Right hindlimb (tissue), 1 donor: ENCODE measurements at places on chromosomes 1 and 21.
A peak's percentile ranks its signal among the peaks of the same experiment; 100 is the strongest.

DNA sequence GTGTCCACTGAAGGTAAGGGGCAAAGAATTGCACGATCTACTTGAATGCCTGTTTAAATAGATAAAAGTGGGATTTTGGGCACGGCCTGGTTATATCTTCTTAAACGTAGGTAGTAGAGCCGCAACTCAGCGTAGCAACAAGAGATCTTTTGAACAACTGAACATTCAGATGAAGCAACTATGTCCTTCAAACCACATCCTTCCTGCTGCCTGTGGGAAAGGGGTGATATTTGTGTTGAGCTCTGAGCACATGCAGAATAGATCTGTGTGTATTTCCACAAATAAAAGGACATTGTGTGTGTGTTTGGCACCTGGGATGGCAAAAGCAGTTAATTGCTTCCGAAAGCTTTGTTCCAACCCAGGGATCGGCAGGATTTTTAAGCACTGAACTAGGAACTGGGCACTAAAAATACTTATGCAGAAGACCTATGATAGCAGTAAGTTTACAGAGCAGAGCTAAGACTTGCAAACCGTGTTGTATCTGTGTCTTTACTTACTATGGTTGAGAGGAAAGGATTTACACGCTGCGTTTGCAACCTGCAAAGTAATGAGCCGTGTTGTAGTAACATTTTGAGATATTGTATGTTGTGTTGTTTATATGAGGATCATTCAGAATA lies 333.4 kb downstream of the CHRM3 start:
- no peak for DNase-seq

GRCh38 chr1:116763787-116764465 lies 9.7 kb downstream of the CD2 start:
- DNase-seq: peak; percentile 35

GRCh38 chr1:225763716-225764548 lies 13.7 kb upstream of the SRP9 start:
- peak; percentile 66 for DNase-seq

DNA sequence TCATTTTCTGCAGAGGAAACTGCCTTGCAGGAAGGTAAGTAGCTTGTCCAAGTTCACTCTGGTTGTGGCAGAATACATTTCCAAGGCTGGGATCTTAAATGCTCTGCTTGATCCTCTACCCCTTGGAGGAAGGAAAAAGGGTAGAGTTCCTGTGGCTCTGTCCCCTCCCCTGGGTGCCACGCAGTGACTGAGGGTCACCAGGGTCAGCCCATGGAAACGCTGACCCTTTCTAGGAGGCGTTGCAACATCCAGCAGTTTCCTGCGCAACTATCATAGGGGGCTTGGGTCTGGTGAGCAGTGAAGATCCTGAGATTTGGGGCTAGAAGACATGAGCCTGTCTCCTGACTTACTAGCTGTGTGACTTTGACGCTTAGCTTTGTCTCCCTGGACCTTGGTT lies 29.4 kb upstream of the EPS8L3 start:
- no peak for DNase-seq

GRCh38 chr1:44945967-44946366 lies 40.4 kb downstream of the EIF2B3 start:
- no peak for DNase-seq

GRCh38 chr1:246155923-246156322 lies 351.2 kb downstream of the SMYD3 start:
- no peak for DNase-seq

DNA sequence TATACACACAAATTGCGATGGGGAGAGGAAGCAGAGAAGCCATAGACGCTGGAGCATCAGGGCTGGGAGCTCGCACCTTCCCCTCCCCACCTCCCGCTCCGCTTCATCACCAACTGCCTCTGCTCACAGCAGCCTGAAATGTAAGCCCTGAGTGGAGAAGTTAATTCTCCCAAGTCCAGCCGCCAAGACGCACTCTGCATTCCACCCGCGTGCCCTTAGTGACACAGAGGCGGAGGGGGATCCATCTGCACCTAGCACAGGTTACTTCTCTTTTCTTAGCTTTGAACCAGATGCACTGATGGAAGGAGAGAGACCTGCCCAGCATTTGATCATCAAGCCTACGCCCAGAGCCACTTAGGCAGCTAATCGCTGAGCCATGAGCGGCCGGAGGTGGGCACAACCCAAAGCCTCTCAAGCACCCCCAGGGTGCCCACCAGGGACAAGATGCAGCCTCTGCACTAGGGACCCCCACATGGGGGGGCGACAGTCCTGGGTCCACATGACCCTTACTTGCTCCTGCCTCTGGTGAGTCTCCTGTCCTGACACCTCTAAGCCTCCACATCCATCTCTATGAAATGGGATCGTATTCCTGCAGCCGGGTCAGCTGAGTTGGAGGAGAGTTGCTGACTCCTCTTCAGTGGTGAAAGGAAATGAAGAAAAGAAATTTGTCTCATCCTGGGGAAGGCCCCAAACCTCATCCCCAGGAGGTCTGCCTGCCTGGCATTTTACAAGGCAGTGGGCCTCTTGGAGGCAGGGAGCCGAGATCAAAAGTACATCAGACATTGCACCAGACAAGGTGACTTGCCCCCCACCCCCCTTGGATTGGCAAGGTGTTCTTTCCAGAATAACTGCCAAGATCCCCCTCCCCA lies 316.2 kb downstream of the MATN1 start:
- peak; percentile 12 for DNase-seq

DNA sequence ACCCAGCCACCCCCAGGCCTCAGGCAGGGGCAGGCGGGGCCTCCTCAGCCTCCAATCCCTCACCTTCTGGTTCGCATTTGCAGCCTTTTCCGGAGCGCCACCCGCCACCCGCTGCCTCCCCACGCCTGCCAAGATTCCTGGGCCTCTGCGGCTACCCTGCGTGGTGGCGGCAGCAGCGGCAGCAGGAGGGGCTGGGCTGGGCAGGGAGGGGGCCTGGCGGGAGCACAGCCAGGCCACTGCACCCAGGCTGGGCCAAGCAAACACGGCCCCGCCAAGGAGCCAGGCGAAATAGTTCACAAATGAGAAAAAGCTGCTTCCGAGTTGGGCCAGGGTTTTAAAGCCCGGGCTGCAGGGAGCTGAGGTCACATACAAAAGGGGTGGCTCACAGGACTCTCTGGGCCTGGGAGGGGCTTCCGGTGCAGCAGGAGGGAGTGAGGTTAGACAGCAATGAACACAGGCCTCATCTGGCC lies 9.8 kb downstream of the COL8A2 start:
- peak; percentile 91 for DNase-seq

DNA sequence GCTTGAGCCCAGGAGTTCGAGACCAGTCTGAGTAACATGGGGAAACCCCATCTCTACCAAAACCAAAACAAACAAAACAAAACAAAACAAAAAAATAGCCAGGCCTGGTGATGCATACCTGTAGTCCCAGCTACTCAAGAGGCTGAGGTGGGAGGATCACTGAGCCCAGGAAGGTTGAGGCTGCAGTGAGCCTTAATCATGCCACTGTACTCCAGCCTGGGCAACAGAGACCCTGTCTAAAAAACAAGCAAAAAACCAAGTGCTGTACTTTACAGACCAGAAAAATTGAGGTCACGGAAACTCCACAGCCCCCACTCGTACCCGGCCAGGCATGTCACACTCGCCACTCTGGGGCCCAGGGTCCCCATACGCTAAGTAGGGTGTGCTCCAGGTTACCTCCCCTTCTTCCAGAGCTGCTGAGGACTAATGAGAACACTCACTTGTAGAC lies 22.9 kb downstream of the ATP2B4 start:
- no peak for DNase-seq

DNA sequence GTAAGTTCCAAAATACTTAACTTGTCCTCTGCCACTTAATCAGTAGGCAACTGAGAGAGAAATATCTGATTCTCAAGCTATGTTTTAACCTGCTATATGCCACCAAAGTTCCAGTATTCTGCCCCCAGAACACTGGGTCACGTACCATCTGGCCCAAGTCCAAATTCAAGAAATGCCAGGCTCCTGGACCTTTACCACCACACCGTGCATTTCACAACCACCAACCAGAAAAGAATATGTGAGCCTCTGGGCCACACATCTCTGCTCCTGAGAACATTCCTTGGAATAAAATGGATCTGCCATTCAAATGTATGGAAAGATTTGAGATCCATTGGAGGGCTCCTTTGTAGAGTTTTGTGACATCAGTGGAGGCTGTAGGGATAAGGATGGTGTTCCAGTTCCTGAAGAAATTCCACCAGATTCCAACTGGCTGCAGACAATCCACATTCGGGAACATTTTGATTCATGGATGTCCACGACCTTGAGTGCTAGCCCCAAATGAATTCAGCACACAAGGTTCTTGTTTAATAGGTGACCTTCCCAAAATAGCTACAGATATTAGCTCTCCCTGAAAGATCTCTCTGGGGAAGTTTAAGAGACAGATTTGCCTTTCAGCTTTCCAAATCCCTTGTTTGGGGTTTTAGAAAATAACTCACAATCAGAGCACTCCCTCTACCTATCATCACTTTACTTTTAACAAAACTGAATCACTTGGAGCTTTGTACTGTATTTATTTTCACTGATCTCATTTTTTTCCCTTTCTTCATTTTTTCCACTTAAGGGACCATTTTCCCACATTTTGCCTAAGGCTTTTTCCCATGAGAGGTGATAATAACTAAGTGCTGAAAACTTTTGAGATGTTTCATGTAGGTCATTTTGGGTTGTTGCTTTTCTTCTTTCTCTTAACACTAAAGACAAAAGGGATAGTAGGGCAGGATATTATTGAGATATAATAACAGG lies 128.4 kb upstream of the ZC3H11B start:
- DNase-seq: no peak

GRCh38 chr1:180905927-180906326 lies 6.8 kb upstream of the KIAA1614 start:
- no peak for DNase-seq

GRCh38 chr1:242225767-242226573 lies 227.1 kb upstream of the MAP1LC3C start:
- no peak for DNase-seq

DNA sequence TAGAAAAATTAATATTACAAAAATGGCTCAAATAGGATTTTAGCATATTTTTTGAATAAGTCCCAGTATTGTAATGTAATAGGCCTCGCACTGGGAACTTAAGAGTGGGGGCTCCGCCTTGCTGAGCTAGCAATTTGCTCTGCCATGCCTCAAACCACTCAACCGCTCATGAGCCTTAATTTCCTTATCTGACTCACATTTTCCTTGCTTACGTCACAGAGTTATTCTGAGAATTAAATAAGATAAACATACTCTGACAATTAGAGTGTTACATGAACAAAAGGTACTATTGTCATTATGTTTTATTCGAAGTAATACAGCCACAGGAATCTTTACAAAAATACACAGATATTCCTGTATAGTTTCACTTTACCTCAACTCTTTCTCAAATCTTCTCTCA lies 108.1 kb downstream of the SLC44A5 start:
- DNase-seq: no peak

- no peak for DNase-seq
Measured at GRCh38 chr1:203675596-203676347, 49.1 kb downstream of the ATP2B4 start.

DNA sequence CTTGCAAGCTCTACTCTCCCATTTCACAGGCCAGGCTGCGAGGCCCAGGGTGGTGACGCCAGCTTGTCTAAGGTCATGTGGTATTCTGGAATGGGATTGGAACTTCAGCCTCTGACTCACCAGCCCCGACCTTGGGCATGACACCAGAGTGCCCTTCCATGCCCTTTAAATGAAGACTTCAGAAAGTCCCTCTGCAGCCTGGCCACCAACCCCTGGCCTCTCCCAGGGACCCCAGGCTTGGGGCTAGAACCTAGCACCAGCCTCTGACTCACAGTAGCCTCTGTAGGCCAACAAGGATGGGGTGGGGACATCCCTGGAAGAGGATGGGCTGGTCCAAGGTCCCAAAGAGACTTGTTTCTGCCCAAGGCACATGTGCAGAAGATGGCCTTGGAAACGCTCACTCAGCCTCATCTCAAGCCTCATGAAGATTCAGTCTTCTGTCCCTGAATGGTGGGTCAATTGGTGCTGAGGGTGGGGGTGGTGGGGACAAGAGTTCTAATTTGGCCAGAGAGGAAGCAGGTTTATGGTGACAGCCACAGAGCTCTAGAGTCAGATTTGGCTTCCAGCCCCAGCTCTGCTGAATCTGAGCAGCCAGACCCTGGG lies 36.1 kb upstream of the RUNX3 start:
- peak; percentile 13 for DNase-seq

DNA sequence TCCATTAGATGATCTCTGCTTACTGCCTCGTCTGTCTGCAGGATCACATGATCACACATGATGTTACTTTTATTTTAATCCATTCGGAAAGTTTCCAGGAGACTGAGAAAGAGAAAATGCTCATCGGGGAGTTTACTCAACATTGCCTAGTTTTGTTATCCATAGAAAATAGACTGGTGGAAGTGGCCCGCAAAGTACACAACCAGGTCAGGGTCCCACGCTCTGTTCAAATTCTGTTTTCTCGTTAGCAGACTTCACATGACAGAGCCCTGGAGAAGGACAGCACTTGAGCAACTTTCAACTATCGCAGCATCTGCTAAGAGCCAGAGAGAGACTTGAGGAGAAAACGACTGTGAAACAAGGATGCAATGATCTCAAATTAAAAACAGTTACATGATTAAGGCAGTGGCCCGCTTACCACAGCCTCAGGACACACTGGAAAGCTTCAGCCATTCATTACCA lies 44.2 kb downstream of the ADAMTS1 start:
- DNase-seq: peak; percentile 51

DNA sequence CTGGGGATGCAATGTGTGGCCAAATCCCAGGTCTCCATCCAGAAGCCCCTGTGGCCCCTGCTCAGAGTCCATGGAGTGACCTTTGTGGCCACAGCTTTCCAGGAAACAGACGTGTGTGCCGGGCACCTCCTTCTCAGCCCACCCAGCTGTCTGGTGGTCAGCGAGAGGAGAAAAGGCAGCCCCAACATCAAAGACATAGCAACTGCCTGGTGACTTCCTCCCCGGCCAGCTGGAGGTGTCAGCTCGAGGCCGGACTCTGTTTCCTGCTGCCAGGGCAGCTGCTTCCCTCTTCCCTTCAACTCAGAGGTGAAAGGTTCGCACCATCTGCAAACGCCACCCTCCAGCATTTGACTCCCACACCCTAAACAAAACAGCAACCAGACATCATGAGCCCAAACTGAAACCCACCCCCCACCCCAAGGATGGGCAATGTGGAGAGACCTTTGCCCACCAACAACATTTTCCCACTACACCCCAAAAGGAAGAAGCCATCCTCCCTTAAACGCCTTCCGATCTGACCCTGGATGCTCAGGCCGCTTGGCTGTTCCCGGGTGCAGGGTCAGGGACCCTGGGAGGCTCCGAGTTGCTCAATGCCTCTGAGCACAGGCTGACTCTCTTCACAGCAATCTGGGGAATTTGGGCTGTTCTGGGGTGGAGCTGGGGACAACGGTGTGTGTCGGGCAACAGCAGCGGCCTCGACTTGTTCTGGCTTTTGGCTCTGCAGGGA lies 162.3 kb downstream of the PSMG1 start:
- peak; percentile 53 for DNase-seq

DNA sequence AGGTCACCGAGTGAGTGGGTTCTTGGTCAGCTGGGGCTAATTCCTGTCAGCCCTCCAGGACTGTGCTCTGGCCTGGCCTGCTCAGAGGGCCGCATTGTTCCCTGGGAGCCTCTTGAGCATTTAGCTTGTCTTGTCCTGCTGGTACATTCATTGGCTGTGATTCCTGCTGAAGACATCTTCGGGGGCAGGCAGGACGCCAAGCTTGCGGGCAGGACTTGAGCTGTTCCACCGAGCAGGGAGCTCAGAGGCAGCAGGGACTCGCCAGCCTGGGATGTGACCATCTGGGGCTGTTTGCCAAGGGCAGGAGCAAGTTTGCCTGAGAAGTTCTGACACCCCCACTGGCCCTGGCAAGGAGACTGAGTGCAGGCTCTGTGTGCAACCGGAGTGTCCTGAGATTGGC lies 7.0 kb upstream of the SLC26A9 start:
- DNase-seq: no peak
